ENCODE measurements at places on chromosomes 11 and 22.
A peak's percentile ranks its signal among the peaks of the same experiment; 100 is the strongest.

DNA sequence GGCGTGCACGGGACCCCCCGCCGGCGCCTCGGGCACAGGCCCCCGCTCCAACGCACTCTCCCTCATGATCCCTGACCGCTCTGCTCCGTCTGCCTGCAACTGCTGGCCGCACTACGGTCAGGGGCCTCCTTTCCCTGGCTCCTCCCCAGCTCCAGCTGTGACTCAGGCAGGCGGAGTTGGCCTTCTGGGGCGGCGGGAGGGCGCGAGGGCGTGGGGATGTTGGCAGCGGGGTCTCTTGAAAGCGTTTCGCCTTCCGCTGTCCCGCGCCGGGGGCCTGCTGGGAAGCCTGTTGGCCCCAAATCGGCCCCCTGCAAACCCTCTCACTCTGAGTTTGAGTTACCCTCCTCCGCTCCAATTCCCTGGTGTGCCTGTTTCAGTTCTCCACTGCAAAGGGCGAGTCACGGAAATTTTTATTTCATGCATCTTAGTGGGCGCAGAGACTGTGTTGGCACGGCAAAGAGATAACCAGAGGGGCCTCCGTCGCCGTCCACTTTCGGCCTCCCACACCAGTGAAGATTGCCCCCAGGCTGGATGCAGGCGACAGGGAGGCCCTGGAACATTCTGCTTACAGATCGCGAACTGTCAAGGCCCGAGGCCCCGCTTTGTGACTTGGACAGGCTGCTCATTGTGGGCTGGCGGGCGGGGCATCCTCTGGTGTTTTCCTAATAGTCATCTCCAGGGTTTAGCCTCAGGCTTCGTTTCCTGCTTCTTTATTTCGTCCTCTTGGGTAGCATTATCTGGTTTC lies at the start of gene CAVIN3:
Gene CAVIN3 (minus strand): TSS at position 91 of the 745 bp plus-strand sequence. CDS start 25 bp downstream, at position 66.
- DNase-seq, result no peak

DNA sequence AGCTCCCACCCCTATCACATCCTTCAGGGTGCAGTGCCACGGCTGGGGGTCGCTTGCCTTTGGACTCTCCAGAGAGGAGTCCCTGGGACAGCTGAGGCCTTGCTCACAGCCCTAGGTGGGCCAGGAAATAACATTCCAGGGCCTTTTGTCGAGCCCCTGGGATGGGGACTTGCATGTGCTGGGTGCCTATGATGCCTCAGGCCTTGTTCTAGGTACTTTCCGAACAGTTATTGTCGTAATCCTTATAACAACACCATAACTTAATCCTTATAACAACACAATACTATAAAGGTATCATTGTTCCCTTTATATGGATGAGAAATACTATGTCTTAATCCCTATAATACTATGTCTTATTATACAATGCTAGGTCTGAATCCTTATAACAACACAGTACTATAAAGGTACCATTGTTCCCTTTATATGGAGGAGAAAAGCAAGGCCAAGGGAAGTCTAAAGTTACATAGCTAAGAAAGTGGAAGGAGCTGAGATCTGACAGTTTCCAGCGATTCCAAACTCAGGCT lies 236.5 kb downstream of the ST3GAL4 start:
- DNase-seq, result no peak

DNA sequence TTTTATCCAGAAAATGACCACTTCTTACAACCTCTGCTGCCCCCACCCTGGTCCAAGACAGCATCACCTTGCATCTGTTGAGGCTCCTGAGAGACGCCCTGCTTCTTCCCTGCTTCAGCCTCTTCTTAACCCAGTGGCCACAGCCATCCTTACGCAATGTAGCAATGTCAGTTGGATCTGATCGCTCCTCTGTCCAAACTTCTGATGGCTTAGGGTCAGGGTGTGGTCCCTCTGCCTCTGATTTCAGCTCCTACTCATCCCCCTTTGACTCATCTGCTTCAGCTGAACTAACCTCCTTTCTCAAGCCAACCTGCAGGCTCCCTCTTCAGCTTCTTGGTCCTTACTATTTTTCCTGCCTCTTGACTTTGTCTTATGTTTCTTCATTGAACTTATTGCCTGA lies 280.8 kb downstream of the KIRREL3 start:
- no peak for DNase-seq

- DNase-seq, result no peak
Measured at GRCh38 chr11:2844116-2844842, 41.3 kb downstream of the CDKN1C start.

- no peak for DNase-seq
Measured at GRCh38 chr22:27637604-27638003, 164.0 kb downstream of the MN1 start.

DNA sequence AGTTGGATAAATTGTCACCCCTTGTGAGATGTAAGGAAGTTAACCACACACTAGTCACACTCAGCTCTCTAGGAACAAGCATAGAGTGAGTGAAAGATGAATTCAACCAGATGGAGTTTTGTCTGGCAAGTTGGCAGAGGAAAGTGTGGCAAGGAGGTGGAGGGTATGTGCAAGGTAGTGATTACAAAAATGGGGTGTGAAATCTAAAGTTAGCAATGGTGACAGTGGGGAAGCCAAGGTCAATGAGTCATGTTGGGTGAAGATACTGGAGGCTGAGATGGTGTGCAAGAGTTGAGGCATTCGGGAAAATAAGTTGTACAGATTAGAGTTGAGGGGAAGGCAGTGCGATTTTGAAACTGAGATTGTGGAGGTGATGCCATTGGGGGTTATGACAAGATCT lies 33.7 kb downstream of the MRGPRX2 start:
- no peak for DNase-seq

- DNase-seq, result no peak
Measured at GRCh38 chr22:50199829-50200460, 866 bp upstream of the SELENOO start.

DNA sequence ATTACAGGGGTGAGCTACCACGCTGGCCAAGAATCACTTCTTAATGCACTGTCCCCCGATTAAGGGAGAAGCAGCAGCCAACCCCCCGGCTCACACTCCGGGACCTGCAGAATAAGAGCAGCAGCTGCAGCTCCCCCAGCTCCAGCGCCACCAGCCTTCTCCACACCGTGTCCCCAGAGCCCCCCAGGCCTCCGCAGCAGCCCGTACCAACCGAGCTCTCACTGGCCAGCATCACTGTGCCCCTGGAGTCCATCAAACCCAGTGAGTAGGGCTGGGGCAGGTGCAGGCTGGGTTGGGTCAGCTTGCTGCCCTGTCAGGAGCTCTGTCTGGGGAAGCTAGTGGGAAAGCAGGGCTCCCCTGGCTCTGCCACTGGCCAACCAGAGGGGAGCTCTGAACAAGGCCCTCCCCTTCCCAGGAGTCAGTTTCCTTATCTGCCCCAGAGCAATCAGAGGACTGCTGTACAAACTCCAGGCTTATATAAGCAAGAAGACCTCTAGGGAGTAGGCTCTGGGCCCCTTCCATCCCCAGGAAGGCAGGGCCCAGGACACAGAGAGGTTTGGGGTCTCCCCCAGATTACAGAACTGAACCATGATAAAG lies 8.5 kb upstream of the SH3BP1 start:
- no peak for DNase-seq

- DNase-seq, result peak; percentile 99
Measured at GRCh38 chr22:44068422-44069191, 44.5 kb downstream of the PARVB start.

DNA sequence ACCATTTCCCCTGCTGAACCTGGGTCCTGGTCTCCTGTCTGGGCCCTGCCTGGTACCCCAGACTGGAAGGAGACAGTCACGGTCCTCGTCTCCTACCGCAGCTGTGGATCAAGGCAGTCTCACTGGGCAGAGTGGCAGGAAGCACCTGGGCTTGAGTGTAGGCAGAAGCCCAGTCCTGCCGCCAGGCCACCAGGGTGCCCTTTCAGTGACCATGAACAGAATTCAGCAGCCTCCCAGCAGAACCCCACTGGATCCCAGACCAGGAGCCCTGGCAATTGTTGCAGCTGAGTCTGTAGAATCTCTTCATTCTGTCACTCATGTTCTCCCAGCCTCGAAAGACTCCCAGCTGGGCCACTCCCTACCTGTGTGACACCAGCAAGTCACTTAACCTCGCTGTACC lies 25.5 kb upstream of the CREB3L1 start:
- DNase-seq, result no peak

Measured in CMK (cell line).